Thoracic aorta (tissue), 2 donors: ENCODE measurements at places on chromosomes 1 and 21.

GRCh38 chr1:1246577-1247340, at the start of gene C1QTNF12:
Gene C1QTNF12, minus strand, starts transcription at chr1:1246722. Its CDS starts 32 bp downstream, at chr1:1246690.
- DNase-seq: no peak

GRCh38 chr1:55597910-55598309, 382.7 kb upstream of the USP24 start:
- no peak for DNase-seq

GRCh38 chr21:35164380-35164779, 115.3 kb upstream of the RUNX1 start:
- no peak for DNase-seq

DNA sequence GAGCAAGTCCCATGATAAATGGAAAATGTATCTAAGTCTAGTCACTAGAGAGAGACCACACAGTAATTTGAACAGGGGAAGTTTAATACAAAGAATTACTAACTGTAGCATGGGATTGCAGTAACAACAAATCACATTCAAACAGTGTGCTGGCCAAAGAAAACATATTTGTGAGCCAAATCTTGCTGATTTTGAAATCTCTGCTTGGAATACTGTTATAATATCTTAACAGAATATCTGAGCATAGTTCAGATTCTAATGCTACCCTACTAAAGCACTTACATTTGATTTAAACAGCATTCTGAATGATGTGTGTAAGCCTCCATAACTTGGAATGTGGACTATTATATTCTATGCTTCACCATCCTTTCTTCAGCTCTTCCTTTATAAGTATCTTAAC, 270.0 kb upstream of the BRINP3 start:
- DNase-seq: no peak

GRCh38 chr1:228448372-228448771, 31.7 kb upstream of the TRIM17 start:
- DNase-seq: no peak

DNA sequence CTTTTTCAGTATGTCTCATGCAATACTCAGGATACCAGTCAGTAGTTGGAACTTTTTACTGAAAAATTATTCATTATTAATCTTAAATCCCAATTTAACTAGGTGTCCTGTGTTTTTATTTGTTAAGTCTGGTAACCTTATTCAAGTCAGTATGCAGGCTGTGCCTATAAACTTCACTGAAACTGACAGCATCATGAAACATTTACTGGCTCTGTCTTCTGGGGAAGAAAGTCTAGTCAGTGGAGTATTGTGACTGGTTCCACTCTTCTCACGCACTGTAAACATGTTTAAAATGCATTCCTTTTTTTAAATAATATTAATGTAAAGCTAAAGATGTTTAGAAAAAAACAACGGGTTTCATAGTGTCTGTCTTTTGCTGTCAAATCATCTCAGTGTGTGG, 739.7 kb downstream of the LTN1 start:
- DNase-seq: no peak

GRCh38 chr1:227561241-227561907, 2.0 kb upstream of the ZNF678 start:
- DNase-seq: no peak

DNA sequence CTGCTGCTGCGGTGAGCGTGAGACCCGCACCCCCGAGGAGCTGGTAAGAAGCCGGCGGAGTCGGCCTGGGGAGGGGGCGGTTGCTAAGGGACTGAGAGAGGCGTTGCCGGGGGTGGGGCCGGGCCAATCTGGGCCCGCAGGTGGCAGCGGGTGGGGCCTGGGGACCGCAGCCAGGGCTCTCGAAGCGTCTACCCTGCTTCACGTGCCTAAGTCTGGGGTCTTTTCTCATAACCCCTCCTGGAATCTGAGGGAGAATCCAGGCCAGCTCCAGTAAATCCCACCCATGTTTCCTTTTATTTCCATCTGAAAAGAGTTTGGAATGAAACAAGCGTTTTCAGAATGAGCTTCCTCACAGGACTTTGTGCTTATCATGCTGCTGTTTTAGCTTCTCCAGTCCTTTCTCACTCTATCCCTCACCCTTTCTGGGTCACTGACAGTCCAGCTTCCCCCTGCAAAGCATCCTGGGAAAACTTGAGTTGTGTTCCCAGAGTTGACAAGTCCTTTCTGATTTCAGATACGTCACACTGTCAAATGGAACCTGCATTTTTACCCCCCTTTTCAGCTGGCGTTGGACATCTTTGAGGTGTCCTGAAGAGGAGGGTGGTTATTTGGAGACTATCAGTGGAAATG, 431 bp downstream of the CLCN6 start:
- no peak for DNase-seq

GRCh38 chr21:20276377-20276776, 721.8 kb upstream of the NCAM2 start:
- DNase-seq: no peak

- no peak for DNase-seq
Measured at GRCh38 chr1:156794506-156795373, 21.9 kb downstream of the SH2D2A start.

- no peak for DNase-seq
Measured at GRCh38 chr1:5637171-5637570, 355.1 kb downstream of the NPHP4 start.

GRCh38 chr1:195898924-195899323, 709.3 kb downstream of the KCNT2 start:
- DNase-seq: no peak

DNA sequence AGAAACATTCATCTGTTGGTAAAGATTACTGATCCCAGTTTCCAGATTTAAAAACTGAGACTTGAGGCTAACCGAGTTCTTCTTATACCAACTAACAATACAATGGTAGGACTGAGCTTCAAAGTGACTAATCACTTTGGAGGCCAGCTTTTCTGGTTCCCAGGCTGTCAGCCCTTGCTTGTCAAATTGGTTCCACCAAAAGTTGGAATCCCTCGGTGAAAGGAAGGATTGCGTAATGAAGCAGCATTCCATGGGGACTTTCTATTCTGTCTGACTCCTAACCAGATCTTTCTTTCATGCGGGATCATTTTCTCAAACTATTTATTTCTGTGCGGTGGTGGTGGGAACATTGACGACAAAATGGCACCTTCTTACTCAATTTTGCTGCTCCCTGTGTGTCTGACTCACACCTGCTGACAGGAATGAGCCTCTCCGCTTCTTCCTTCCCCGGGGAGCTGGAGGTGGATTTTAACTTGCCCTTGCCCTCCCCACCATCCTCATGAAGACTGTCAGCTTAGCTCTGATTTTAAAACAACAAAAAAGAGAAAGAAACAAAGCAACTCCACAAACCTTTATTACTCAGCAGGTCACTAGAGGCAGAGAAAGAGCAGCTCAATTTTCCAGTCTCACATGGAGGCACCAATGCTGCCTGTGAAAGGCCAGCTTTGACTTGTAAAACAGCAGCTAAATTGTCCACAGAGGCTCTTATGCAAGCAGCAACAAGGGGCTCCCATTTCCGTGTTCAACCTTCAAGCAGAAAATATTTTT, 32.9 kb upstream of the RASAL2 start:
- no peak for DNase-seq

- DNase-seq: no peak
Measured at GRCh38 chr1:187092104-187092503, 263.4 kb downstream of the PLA2G4A start.

DNA sequence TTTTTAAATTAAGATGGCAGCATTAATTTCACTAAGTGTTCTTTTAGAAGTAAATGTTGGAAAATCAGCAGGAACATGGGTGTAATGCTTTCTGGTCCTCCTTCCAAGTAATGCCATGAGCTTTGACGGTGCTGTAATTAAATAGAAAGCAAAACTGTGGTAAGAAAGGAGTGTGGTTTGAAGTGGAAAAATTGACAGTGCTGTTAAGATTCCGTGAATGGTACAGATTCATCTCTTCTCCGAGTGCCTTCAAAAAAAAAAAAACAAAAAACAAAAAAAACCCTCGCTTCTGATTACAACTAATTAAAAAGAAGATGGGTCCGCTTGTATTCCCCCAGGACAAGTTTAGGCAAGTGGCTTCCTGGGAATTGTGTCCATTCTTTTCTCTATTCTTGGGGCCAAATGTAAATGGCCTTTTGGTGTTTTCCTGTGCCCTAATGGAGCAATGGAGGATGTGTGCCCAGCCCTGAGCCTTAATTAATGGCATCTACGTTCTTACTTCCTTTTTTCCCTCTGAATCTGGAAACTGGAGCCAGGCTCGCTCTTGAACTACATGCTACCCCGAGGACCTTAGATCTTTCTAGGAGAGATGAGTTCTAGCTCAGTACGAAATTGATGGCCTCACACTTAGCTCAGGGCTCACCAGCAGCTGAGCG, 5.1 kb downstream of the LMO4 start:
- DNase-seq: no peak

DNA sequence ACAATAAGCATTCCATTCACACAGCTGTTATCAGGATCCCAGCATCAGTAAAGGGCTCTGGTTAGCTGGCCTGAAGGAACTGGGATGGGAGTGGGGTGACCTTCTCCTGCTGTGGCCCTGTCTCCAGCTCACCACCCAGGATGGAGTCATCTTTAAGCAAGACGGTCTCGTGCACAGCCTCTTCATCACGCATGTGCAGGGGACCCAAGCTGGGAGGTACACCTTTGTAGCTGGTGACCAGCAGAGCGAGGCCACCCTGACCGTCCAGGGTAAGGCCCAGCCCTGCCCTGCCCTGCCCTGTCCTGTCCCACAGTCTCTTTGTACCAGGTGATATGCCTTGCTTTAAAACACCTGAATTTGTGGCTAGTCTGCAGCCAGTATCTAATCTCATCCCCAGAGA, 24.3 kb downstream of the IGFN1 start:
- no peak for DNase-seq

GRCh38 chr1:110240476-110241210, 30.5 kb downstream of the KCNC4 start:
- no peak for DNase-seq

GRCh38 chr1:72846476-72847278, 564.3 kb upstream of the NEGR1 start:
- DNase-seq: no peak

DNA sequence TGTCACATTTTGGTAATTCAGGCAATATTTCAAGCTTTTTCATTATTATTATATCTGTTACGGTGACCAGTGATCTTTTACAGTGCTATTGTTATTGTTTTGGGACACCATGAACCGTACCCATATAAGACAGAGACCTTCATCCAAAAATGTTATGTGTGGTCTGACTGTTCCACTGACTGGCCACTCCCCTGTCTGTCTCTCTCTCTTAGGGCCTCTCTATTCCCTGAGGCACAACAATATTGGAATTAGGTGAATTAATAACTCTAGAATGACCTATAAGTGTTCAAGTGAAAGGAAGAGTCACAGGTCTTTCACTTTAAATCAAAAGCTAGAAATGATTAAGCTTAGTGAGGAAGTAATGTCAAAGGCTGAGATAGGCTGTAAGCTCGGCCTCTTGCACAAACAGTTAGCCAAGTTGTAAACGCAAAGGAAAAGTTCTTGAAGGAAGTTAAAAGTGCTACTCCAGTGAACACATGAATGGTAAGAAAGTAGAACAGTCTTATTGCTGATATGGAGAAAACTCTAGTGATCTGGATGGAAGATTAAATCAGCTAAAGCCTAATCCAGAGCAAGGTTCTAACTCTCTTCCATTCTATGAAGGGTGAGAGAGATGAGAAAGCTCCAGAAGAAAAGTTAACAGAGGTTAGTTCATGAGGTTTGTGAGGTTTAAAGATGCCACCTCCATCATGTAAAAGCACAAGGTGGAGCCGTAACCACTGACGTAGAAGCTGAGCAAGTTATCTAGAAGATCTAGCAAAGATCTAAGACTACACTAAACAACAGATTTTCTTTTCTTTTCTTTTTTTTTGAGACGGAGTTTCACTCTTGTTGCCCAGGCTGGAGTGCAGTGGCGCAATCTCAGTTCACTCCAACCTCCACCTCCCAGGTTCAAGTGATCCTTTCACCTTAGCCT, 19.7 kb upstream of the DIPK1A start:
- DNase-seq: no peak

DNA sequence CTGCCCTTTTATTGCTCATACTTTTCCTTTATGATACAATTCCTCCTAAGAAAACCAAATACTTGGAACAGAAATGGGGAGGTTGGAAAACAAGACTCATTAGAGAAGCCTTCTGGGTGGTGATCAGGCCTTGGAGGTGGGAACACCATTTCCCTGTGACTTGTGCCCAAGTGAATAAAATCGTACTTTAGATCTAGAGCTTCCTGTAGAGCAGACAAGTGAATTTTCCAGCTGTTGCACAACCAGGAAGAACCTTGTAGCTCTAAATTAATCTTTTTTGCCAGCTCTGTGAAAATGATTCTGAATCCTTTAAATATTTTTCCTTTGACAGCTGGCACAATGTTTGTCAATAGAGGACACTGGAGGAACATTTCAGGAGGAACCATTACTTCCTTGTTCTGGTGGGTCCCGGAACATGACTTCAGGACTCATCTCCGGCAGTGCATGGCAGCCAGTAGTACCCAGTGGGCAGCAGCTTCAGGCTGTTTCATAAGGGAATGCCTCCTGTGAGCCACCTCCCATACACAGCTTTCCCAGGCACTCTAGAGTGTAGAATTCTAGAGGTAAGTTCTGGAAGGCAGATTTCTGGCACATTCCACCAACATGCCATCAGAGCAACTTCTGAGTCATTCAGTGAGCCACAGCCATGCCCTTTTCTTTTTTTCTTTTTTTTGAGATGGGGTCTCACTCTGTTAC, 5.5 kb upstream of the SNAPIN start:
- DNase-seq: no peak

DNA sequence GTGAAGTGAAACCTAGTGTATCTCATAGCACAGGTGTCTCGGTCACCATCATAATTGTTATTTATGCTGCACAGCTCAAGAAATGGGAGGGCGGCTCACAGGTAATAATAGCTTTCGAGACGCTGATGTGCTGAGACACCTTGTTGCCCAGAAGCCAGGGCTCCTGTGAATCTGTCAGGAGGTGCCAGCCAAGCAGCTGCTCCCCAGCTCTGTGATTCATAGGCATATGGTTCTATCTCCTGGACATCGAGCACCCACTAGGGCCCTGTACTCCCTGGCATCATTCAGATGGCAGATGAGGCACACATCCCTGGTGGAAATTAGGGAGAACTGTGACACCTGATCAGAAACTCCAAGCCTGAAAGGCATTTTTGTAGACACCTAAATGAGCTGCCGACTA, 53.5 kb downstream of the SYT6 start:
- DNase-seq: no peak

- no peak for DNase-seq
Measured at GRCh38 chr1:236507022-236507700, 16.6 kb upstream of the LGALS8 start.

DNA sequence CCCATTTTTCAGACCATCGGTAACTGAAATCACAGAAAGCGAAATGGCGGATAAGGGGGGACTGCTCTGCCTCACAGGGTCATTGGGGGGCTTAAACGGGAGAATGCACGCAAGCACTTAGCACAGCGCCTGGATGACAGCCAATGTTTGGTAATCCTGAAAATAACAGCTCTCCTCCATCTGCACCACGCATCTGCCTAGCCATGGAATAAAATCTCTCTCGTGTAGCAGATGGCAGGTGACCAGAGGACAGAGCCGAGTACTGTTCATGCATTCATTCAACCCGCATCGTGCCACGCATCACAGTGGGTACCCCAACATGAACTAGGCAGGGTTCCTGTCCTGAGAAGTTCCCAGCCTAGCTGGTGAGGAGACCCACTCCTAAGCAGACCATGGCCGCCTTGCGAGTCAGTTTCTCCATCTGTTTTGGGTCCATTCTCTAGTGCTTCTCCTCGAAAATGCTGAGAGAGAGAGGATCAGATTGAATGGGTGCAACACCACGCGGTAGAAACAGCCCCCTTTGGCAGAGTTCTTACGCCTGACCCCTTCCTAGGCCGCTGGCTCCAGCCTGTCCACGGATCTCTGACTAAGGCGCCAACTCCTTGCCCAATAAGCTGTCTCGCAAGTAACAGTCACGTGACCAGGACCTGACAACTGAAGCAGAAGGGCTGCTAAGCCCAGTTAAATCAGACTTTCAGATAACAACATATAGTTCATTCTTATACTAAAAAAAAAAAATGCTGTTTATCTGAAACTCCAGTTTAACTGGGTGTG, 7.3 kb downstream of the SLC1A7 start:
- no peak for DNase-seq
